Activated T-cell treated with anti-CD3 and anti-CD28 coated beads for 24 hours (primary cell): ENCODE measurements at places on chromosomes 7 and 10.

- DNase-seq, result no peak
These were observed 19.3 kb downstream of the STK17A start for GRCh38 chr7:43602256-43602655.

- DNase-seq, result no peak
These were observed 259.2 kb downstream of the HDAC9 start for GRCh38 chr7:18754766-18755165.

DNA sequence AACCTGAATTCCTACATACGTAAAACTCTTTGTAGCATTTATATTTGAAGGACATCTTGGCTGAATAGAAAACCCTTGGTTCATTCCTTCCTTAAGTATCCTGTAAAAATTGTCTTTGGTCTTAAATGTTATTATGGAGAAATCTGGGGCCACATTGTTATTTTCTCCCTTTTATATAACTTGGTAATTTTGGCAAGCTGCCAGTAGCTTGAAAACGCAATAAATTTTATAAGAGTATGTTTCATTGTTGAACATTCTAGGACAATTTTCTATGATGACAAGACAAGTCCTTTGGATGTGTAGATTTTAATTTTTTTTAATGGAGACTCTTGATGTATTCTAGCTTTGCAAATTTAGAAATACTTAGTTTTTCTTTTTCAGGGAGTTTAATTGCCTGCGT is 191.9 kb downstream of the ABCA13 start:
- no peak for DNase-seq

DNA sequence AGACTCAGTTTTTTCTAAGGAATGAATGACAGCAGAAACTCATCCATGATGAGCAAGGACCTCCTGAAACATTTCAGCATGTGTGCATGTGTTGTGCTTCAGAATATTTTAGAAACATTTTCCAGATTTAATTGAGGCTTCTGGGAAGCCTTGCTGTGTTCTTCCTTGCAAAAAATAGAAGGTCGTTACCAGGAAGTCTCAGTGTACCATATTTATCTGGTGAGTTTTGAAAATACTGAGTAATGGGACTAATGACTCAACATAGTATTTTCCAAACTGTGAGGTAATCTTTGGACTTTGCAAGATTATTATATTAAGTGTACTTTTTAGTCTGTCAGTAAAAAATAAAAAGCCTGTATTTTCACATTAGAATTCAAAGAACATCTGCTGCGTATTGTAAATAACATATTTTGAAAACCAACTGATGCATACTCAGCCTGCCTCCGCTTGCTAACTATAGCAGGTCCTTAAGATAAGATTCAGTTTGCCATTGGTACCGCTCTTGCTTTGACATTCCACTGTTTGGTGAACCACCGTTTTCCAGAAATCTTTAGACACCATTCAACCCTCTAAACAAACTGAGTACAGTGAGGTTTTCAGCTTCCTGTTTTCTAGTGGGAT is 739.6 kb upstream of the GALNT17 start:
- DNase-seq, result no peak

DNA sequence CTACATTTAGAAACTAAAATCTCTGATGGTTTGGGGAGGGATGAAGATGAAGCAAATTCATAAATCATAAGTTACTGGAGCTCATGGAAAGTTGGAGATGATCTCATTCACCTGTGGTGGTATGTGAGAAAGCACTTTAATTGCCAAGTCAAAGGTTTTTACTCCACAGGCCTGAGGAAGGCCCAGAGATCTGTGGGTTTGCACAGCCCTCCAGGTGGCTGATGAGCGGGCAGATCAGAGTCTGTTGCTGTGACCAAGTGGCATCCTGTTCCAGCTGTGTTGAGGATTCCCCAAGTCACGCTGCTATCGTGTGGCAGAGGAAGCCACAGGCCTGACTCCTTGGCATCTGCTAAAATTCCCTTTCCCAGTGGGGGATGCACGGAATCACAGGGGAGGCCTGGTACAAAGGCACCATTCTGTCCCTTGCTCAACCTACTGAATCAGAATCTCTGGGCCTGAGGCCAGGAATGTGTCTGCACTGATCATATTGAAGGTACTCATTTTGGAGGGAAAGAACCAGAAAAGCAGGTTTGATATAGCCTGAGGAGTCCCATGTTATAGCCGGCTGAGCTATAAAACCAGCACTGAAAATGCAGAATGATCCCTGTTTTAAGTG is 19.7 kb upstream of the DDC start:
- DNase-seq, result no peak

DNA sequence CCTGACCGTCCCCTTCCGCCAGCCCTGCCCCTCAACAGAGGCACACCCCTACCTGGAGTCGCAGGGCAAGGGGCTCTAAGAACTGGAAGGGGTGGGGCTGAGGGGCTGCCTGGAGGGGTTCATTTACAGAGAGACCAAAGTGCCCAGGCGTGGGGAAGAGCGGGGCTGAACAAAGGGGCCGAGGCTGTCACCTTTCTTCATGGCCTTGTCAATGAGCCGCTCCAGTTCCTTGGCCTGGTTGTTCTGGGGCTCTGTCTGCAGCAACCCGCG is 2.3 kb upstream of the CLDN15 start:
- DNase-seq, result no peak

DNA sequence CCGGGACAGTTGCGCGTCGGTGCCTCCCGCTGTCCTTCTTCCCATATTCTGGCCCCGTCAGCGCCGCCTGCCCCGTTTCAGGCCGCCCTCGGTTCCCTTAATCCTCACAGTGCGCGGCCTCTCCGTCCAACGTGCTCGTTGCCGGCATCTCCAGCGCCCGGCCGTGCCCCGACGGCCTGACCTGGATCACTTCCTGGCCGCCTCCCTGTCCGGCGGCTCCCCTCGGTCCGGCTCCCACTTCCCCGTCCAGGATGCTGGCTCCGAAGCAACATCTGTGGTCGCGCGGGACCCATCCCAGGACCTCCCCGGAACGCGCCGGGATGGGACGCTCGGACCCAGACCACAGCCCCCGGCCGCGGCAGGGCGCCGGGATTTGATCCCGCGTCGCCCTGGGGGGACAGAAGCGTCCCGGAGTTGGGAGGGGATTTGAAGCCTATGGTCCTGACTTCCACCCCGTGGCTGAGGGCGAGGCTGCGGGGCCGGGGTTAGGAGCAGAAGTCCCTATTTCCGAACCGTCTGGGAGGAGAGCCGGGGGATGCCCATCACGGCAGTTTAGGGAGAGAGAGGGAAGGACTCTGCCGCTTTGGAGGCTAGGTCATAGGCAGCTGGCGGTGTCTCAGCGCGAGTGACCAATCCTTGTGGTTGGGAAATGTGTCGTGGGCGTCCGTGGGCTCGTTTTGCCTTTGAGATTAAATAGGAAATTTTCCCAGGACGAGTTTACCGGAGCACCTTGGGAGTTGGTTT is 53.8 kb downstream of the KCTD7 start:
- no peak for DNase-seq

GRCh38 chr7:111018960-111019736 is 71.8 kb upstream of the LRRN3 start:
- no peak for DNase-seq

DNA sequence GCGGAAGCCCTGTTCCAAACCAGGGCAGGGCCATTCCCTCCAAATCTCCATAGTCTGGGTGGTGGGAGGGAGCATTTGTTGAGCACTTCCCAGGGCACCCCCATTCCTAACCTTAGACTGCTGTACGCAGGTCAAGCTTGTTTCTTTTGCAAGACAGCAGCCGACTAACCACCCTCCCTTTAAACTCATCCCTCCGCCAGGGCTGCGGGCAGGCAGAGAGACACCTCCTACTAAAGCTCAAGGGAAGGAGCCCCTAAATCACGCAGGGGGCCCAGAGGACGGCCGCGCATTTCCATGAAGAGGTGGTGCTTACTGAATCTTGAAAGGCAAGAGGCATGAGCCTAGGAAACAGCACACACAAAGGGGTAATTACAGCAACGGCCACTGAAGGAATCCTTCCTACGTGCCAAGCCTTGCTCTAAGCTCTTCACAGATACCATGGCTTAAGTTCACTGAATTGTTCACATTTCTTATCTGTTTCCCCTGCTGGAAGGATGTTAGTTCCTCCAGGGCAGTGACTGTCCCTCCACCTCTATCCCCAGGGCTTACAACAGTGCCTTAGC is 90.0 kb downstream of the PROSER2 start:
- DNase-seq, result no peak
